Renal cortex interstitium (tissue), 15 donors: ENCODE measurements at places on chromosomes 4 and X. TPM values are rescaled to one million over a fixed set of nuclear protein-coding genes. Genes with fewer than 3 reads are reported as not detected.

- no peak for DNase-seq
Measured at GRCh38 chr4:143253166-143253565, 68.4 kb downstream of the USP38 start.

DNA sequence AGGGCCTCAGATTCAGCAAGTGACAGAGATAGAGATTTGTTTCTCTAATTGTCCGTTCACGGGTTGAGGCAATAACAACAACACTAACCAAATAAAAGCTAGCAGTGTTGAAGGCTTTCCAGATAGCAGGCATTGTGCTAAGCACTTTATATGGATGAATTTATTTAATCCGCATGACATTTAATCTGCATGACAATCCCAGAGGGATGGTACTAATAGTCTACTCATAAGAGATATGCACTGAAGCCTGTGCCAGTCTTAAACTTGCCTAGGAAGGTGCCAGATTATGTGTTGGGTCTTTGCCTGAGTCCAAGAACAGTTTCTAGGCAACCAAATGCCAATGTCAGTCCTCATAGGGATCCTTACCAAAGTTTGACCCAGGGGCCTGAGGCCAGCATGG is 37.7 kb upstream of the FAT1 start:
- no peak for DNase-seq

GRCh38 chr4:9894644-9895332 is 113.4 kb downstream of the DRD5 start:
- DNase-seq: no peak

- no peak for DNase-seq
Measured at GRCh38 chr4:63105839-63106238, 1303.4 kb downstream of the TECRL start.

- DNase-seq: no peak
Measured at GRCh38 chr4:151700566-151701316, 60.1 kb downstream of the GATB start.

FRMPD3 gene
- 0.54 TPM for polyA plus RNA-seq

YIPF6 gene
- polyA plus RNA-seq: 47.6 TPM
